ENCODE measurements at places on chromosomes 3 and 15.

- no peak for DNase-seq
Measured at GRCh38 chr3:169578381-169579024, 85.0 kb downstream of the MECOM start.

GRCh38 chr3:126883241-126883640 is 99.7 kb upstream of the PLXNA1 start:
- no peak for DNase-seq

- no peak for DNase-seq
Measured at GRCh38 chr3:122100083-122100482, 44.9 kb downstream of the CD86 start.

DNA sequence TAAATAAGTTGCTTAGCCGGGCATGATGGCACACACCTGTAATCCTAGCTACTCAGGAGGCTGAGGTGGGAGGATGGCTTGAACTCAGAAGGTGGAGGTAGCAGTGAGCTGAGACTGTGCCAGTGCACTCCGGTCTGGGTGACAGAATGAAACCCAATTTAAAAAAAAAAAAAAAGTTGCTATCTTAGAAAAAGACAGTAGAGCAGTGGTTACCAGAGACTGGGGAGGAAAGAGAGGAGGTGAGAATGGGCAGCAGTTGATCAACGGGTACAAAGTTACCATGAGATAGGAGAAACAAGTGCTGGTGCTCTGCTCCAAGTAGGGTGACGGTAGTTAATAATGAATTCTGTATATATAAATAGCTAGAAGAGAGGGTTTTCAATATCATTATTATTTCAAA is 821 bp upstream of the CCR2 start:
- no peak for DNase-seq
